ENCODE measurements at places on chromosomes 12 and 14.

GRCh38 chr12:121159467-121160307 lies 27.0 kb downstream of the P2RX7 start:
- DNase-seq, result no peak

- DNase-seq, result no peak
Measured at GRCh38 chr12:109910969-109911348, 10.9 kb downstream of the TCHP start.

- DNase-seq, result no peak
Measured at GRCh38 chr12:7542813-7543212, 39.2 kb upstream of the CD163 start.

- DNase-seq, result no peak
Measured at GRCh38 chr14:80940146-80940545, 1.4 kb downstream of the CEP128 start.

- peak; percentile 17 for DNase-seq
Measured at GRCh38 chr12:41407232-41407799, 219.2 kb downstream of the PDZRN4 start.

DNA sequence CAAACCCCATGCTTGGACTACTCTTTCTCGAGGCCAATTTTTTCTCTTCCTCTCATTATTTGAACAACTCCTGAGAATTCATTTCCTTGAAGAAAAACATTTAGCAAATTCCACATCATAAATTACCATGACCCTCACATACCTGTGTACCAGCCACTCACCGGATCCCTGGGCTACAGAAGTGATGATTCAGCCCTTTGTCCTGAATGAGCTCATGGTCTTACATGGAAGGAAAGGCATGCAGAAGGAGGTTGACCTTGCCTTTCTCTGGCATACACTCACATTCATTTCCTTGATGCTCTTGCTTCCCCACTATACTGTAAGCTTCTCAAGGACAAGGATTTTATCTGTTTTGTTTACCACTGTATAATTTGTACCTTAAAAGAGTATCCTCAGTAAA lies 191.5 kb downstream of the SLC5A8 start:
- DNase-seq, result no peak

GRCh38 chr12:16198884-16199283 lies 78.6 kb downstream of the SLC15A5 start:
- no peak for DNase-seq

GRCh38 chr12:4438834-4439596 lies 6.6 kb downstream of the FGF6 start:
- DNase-seq, result no peak
